ENCODE measurements at places on chromosomes 13 and 19. TPM values are rescaled to one million over a fixed set of nuclear protein-coding genes. Genes with fewer than 3 reads are reported as not detected.

STARD13 gene
- 43.6 TPM for total RNA-seq

NKPD1 gene
- total RNA-seq, result not detected

IL17D gene
- 3.6 TPM for total RNA-seq

KIRREL2 gene
- total RNA-seq, result 0.08 TPM

PDE4C gene
- 11.3 TPM for total RNA-seq

RPL13A gene
- total RNA-seq, result 2,053 TPM

ZNF324B gene
- 5.2 TPM for total RNA-seq

KLF1 gene
- total RNA-seq, result 0.50 TPM

IGSF23 gene
- total RNA-seq, result not detected

DNA sequence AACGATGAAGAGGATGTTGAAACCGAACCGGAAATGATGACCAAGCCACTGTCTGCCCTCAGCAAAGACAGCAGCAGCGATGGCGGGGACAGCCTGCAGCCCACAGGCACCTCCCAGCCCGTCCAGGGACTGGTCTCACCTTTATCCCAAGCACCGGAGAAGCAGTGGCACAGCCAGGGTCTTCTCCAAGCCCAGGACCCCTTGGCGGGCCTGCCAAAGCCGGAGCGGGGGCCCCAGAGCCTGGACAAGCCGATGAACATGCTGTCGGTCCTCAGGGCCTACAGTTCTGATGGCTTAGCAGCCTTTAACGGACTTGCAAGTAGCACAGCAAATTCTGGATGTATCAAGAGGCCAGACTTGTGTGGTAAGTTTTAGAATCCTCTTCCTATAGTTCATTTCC lies 177.0 kb downstream of the ZNF536 start:
- DNase-seq, result no peak

GRCh38 chr19:15318241-15318691 lies 14.1 kb downstream of the BRD4 start:
- DNase-seq, result no peak

DNA sequence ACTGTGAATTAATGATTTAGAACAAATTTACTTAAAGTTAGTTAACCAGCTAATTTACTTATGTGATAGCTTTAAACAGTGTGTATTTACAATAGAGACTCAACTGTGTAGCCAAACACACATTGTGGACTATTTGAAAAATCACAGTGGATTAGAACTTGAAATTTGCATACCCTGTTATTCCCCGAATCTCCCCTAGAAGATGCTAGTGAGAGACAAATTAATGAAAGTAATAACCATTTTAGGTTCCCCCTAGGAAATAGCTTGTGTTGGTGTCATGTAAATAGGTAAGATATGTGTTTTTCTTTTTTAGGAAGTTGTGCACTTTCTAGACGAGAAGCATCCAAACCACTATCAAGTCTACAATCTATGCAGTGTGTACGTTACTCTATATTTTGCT lies 98.5 kb downstream of the C1QTNF9 start:
- DNase-seq, result no peak

DNA sequence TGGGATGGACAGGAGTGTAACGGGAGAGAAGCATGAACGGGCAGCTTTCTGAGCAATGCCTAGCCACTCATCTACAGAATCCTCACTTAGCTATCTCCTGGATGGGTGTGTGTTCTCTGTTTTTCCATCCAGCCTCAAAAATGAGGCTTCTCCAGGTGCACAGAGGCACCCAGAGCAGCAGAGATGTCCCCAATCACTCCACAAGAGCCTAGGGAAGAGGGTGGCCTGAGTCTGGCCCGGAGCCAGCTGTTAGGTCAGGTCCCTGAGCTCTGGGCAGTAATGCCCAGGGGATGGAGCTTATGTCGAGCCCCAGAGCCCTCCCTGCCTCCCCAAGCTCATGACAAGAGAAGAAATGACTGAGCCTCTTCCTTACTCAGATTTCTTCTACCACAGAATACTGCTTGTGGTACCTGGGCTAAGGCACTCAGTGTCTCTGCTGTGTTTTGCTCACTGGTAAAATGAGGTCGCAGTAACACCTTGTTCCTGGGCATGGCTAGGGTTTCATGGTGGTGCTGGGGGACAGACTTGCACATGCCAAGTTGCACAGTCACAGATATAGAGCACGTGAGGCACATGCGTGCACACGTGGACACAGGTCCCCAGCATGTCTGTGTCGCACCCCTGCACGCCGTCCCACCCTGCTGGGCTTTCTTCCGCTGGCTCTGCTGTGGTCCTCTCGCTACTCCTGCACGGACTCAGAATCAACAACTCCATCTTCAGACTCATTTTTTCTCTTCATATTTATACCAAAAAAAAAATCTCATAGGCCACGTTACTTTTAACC lies 86.6 kb upstream of the SOX1 start:
- DNase-seq, result no peak

GRCh38 chr19:43534816-43535761 lies 2.1 kb downstream of the ZNF575 start:
- DNase-seq, result peak; percentile 77

- no peak for DNase-seq
Measured at GRCh38 chr19:4704317-4704673, 19.3 kb downstream of the DPP9 start.

DNA sequence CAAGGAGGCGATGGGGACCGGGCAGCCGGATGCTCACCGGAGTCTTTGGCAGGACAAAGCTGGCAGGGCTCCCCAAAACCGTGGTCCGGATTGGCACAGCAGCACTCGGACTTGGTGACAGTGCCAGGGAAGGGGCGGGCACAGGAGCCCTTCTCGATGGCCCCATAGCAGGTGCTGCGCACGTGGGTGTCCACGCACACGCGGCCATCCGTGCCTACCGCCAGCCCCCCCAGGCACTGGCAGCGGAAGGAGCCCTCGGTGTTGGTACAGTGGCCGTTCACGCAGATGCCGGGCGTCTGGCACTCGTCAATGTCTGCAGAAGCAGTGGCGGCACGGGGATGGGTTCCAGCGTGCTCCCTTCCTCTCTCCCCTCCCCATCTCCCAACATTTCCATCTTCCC lies 17.9 kb downstream of the FBN3 start:
- DNase-seq, result no peak

GRCh38 chr13:100855151-100855550 lies 180.6 kb upstream of the TMTC4 start:
- no peak for DNase-seq

GRCh38 chr13:20901668-20902437 lies 693 bp downstream of the XPO4 start:
- DNase-seq, result no peak

GRCh38 chr13:91660076-91660415 lies 261.6 kb downstream of the GPC5 start:
- DNase-seq, result no peak

- DNase-seq, result no peak
Measured at GRCh38 chr13:102881819-102882686, 36.2 kb downstream of the ERCC5 start.

DNA sequence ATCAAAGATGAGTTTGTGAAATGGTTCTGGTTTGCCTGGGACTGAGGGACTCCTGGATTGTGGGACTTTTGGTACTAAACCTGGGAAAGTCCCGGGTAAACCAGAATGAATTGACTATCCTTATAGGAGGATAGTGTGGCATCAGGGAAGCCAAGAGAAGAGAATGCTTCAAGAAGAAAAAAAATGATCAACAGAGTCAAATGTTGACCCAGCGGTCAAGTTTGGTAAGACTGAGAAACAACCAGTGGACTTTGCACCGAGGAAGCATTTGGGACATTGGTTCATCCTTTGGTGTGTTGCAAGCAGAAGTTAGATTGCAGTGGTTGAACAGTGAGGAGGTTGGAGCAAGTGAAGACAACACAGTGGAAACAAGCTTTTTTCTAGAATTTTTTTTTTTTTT lies 33.5 kb downstream of the CLEC17A start:
- DNase-seq, result no peak

- DNase-seq, result no peak
Measured at GRCh38 chr19:46066471-46066870, 25.7 kb upstream of the IGFL4 start.

DNA sequence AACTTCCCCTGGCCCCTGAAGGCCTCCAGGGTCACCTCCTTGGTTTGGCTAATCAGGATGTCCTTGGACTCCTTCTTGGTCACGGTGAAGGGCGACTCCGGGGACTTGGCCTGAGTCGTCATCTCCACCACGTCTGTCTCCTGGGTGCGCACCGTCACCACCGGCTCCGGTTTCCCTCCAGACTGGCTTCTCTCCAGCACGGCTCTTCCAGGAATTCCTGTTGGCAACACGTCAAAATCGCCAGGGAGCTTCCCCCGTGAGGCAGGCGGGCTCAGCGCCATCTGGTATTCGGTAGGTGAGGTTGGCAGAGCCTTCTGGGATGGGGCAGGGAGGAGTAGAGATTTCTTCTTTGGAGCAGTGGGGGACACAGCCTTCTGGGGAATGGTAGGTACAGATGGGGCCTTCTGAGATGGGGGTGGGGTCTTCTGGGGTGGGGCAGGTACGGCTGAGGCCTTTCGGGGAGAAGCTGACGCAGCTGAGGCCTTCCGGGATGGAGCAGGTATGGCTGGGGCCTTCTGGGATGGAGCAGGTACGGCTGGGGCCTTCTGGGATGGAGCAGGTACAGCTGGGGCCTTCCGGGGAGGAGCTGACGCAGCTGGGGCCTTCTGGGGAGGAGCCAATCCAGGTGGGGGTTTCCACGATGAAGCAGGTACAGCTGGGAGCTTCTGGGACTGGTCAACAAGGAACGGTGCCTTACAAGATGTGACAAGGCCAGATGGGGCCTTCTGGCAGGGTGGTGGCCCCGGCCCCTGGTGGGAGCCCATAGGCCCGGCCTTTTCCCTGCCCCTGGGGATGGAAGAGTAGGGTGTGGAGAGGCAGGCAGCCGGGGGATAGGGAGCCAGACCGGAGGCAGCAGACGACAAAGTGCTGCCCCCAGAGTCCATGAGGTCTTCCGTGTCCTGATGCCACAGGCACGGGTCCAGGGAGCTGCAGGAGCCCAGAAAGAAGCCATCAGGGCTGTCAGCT lies 3.8 kb downstream of the GARIN5B start:
- DNase-seq, result no peak

DNA sequence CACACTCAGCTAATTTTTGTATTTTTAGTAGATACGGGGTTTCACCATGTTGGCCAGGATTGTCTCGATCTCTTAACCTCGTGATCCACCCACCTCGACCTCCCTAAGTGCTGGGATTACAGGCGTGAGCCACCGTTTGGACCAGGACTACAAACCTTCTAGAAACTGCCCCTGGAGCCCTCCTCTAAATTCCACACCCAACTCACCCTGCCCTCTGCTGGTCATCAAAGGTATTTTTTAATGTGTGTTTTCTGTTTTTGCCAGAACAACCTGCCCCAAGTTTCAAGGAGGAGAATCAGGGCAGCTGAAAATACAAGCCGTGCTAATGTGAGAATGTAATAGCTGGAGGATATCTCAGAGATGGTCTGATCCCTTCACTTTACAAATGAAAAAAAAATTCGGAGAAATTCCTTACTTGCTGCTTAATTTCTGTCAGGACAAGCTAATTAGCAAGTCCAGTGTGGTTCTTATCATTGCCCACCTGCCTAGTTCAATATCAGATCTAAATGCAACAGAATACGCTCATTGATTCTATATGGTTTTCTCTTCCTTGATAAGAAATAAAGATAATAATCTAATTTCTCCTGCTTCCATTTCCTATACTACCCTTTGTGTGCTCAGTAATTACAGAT lies 4.1 kb downstream of the ATP8A2 start:
- DNase-seq, result no peak

GRCh38 chr19:18966307-18966706 lies 25.3 kb upstream of the HOMER3 start:
- no peak for DNase-seq

- DNase-seq, result no peak
Measured at GRCh38 chr19:45972947-45973540, 621 bp downstream of the NOVA2 start.

DNA sequence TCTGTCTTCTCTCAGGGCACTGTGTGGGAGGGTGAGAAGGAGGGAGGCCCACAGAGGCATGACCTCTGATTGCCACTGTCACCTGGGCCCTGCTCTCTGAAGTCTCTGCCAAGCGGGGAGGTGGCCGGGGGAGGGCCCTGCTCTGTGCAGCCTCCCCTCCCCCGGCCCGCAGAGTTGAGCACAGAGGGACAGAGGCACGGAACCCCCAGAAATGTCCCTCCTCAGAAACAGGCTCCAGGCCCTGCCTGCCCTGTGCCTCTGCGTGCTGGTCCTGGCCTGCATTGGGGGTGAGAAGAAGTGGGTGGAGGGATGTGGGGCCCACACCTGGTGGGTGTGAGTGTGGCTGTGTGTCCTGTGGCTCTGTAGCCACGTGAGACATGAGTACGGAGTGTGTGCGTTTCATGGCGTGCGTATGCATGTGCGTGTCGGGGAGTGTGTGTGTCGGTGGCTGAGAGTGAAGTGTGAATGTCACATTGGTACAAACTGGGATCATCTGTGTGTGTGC lies at the start of gene APOC4:
APOC4 (plus strand) TSS at position 171 of the 505 bp plus-strand sequence; CDS start at position 212, 41 bp downstream.
- DNase-seq, result no peak

GRCh38 chr19:54952591-54953344 lies 5.4 kb upstream of the NLRP7 start:
- DNase-seq, result peak; percentile 63

DNA sequence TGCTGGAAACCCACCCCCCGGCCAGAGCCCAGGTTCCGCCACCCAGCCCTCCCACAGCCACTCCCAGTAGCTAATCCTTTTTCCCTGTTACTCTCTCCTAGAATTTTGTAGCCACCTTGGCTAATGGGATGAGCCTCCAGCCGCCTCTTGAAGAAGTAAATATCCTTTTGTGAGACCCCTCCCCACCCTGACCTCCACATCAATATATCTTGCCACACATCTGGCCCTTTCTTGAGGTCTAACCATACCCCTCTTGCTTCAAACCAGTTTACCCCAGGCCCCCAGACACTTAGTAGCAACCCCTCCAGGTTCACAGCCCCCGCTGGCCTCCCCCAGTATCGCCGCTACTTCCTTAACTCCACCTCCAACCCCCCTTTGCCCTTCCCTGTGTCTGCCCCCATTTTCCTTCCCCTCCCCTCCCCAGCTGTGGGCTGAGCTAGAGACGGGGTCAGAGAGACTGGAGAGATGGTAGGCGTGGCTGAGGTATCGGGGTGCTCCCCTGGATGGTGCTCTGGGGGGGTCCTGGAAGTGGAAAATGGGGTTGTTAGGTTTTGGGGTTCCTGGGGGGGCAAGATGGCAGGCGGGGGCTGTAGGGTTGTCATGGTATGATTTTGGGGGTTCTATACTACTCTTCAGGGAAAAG lies 2.8 kb downstream of the PRMT1 start:
- no peak for DNase-seq

GRCh38 chr13:51255556-51255955 lies 33.4 kb downstream of the FAM124A start:
- no peak for DNase-seq

- no peak for DNase-seq
Measured at GRCh38 chr19:27673986-27674385, 1539.0 kb downstream of the UQCRFS1 start.

DNA sequence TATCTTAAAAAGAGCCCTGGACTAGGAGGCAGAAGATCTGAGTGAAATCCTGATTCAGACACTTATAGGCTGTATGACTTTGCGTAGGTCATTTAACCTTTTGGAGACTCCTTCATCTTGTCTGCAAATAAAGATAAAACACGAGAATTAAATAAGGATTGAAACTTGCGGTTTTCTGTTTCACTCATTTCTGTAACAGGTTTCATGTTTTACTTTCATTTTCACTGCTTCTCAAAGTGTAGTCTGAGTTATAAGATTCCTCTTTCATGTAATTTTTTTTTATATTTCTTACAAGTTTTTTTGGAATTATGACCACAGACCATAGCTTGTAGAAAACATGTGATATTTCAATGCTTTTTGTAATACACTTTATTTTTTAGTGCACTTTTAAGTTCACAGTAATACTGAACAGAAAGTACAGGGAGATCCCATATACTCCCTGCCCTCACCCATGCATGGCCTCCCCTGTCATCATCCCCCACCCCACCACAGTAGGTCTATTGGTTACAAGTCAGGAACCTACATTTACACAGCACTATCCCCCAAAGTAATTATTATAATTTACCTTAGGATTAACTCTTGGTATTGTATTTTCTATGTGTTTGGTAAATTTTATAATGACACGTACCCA lies 174.6 kb downstream of the ITGBL1 start:
- DNase-seq, result no peak
